Progenitor cell of endocrine pancreas (in vitro differentiated cells): ENCODE measurements at places on chromosomes 6 and 20. TPM values are rescaled to one million over a fixed set of nuclear protein-coding genes. Genes with fewer than 3 reads are reported as not detected.
A peak's percentile ranks its signal among the peaks of the same experiment; 100 is the strongest.

GRCh38 chr20:61505508-61505907 is 253.4 kb downstream of the CDH4 start:
- peaks cover 24% of the 10 kb centered on the region for H3K27me3 ChIP-seq
- H3K4me1 ChIP-seq = peaks cover 3% of the 10 kb centered on the region
- no peaks in the 10 kb centered on the region for H3K36me3 ChIP-seq
- DNase-seq = no peak
- H3K4me3 ChIP-seq = no peak overlapping the region

DNA sequence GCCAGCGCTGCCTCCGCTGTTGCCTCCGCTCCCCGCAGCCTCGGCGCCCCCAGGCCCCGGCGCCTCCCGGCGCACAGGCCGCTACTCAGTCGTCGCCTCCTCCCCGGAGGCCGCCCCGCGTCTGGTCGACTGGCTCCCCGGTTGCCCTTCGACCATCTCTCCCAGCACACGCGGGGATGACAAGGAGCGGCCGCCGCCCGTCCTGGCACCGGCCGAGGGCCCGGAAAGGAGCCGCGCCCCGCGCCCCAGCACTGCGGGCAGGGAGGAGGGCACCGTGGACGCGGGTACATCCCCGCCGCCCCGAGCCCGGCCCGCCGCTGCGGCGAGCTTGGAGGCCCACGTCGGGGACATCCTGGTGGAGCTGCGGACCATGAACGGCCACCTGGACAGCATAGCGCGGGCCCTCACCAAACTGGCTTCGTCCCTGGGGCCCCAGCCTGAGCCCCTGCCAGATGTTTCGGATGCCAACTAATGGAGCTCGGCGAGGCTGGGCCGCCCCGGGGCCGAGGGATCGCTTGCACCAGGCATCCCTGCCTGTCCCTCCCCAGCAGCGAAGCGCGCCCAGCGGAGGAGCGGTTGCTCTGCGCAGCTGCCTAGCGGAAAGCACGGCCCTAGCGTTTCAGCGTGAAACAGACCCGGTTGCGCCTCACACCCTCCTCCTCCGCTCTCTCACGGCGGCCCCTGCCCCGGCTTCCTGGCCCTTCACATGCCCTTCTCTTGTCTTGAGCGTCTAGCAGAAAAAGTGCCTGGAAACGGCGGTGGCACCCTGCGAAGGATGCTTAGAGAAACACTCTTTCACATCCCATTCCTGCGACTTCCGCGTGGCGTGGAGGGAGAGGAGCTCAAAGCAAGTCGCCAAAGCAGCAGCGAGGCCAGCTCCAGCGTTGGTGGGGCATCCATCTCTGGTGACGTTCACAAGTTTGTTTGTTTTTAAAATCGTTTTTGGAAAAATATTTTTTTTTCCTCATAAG is 285.8 kb upstream of the SUPT3H start:
- H3K4me1 ChIP-seq = peaks cover 4% of the 10 kb centered on the region
- peak overlapping the region; percentile 28 for H3K4me3 ChIP-seq
- peaks cover 84% of the 10 kb centered on the region for H3K27me3 ChIP-seq
- no peaks in the 10 kb centered on the region for H3K36me3 ChIP-seq

GRCh38 chr20:56689318-56689717 is 60.2 kb downstream of the TFAP2C start:
- no peaks in the 10 kb centered on the region for H3K36me3 ChIP-seq
- no peak overlapping the region for H3K27ac ChIP-seq
- H3K4me1 ChIP-seq = peaks cover 11% of the 10 kb centered on the region
- no peak overlapping the region for H3K4me3 ChIP-seq
- no peak for DNase-seq

- H3K4me1 ChIP-seq = peaks cover 1% of the 10 kb centered on the region
Observed at GRCh38 chr6:29947077-29947980, 5.0 kb downstream of the HLA-A start.

GRCh38 chr20:50439539-50440453 is 70.4 kb upstream of the PTPN1 start:
- peaks cover 13% of the 10 kb centered on the region for H3K27me3 ChIP-seq
- no peak for DNase-seq
- H3K4me3 ChIP-seq = no peak overlapping the region
- H3K4me1 ChIP-seq = peaks cover 7% of the 10 kb centered on the region

- H3K4me1 ChIP-seq = peaks cover 16% of the 10 kb centered on the region
- no peak overlapping the region for H3K4me3 ChIP-seq
Observed at GRCh38 chr6:8181160-8181881, 79.0 kb upstream of the EEF1E1 start.

DNA sequence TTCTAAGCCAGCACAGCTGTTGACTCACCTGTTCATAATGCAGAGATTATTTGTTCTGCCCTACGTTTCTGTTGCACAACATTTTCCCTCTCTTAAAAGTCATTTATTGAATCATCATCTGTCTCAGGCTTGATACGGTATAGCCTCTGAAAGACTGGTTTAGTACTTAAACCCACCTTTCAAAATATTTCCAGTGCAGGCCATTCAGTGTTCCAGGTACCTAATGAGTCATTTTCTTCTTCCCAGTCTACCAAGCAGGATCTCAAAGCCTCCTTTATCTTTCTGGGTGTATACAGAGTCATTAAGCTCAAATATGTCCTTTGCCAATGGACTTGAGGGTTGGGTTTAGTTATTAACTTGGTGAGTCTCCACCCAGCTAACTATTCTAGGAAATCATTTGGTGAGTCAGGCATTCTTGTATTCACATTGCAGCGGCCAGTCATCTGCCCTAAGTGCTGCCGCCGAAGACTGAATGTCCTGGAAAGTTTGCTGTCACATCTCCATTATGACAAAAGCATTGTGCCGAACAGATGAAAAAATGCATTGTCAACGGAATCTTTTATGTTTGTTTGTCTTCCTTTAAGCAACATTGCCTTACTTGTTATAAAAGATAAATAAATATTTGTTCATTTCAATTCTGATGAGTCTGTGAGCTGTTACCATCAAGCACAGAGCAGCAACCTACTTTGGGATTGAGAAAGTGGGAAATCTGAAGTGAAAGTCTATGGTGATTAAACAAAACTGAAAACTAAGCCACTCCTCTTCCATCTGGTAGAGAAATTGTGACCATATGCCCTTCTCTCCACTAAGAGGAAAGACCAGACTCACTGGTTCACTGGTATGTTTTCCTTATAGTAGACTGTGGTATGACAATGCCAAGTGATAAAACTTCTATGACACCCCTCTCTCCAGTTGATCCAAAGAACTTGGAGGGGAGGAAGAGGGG is 14.3 kb upstream of the FAM135A start:
- peaks cover 3% of the 10 kb centered on the region for H3K27me3 ChIP-seq
- H3K27ac ChIP-seq = peak overlapping the region; percentile 93
- peaks cover 24% of the 10 kb centered on the region for H3K4me1 ChIP-seq
- no peak for DNase-seq

GRCh38 chr20:23513164-23513563 is 22.2 kb downstream of the CST8 start:
- DNase-seq = no peak
- H3K4me1 ChIP-seq = peaks cover 2% of the 10 kb centered on the region
- peaks cover 9% of the 10 kb centered on the region for H3K27me3 ChIP-seq
- no peak overlapping the region for H3K27ac ChIP-seq
- no peaks in the 10 kb centered on the region for H3K36me3 ChIP-seq

- peaks cover 78% of the 10 kb centered on the region for H3K27me3 ChIP-seq
- no peaks in the 10 kb centered on the region for H3K36me3 ChIP-seq
- no peak overlapping the region for H3K27ac ChIP-seq
- DNase-seq = no peak
Observed at GRCh38 chr6:46733341-46733801, 1.8 kb downstream of the PLA2G7 start.

GRCh38 chr6:159043251-159043650 is 1.5 kb downstream of the TAGAP start:
- no peak for DNase-seq
- no peak overlapping the region for H3K27ac ChIP-seq
- no peaks in the 10 kb centered on the region for H3K36me3 ChIP-seq
- H3K4me3 ChIP-seq = no peak overlapping the region

GRCh38 chr6:31180500-31180899 is 10.0 kb upstream of the POU5F1 start:
- peaks cover 2% of the 10 kb centered on the region for H3K4me1 ChIP-seq
- peaks cover 8% of the 10 kb centered on the region for H3K27me3 ChIP-seq

DNA sequence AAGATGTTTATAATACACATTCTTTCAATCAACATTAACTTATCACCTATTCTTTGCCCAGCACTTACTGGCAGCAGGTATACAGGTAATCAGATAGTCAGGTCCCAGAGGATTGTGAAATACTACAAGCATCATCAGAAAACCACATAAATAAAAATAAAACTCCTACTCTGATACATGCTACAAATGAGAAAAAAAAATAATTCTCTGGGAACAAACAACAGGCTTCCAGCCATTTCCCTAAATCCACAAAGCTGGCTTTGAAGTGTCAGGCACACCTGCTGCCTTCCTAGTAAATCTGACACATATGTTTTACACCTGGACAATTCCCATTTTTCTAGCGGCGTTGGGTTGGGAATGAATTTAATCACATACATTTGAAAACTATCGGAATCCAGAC is 384.5 kb upstream of the CDH4 start:
- no peak overlapping the region for H3K27ac ChIP-seq
- no peak overlapping the region for H3K4me3 ChIP-seq
- no peak for DNase-seq
- no peaks in the 10 kb centered on the region for H3K36me3 ChIP-seq
- no peaks in the 10 kb centered on the region for H3K4me1 ChIP-seq

DNA sequence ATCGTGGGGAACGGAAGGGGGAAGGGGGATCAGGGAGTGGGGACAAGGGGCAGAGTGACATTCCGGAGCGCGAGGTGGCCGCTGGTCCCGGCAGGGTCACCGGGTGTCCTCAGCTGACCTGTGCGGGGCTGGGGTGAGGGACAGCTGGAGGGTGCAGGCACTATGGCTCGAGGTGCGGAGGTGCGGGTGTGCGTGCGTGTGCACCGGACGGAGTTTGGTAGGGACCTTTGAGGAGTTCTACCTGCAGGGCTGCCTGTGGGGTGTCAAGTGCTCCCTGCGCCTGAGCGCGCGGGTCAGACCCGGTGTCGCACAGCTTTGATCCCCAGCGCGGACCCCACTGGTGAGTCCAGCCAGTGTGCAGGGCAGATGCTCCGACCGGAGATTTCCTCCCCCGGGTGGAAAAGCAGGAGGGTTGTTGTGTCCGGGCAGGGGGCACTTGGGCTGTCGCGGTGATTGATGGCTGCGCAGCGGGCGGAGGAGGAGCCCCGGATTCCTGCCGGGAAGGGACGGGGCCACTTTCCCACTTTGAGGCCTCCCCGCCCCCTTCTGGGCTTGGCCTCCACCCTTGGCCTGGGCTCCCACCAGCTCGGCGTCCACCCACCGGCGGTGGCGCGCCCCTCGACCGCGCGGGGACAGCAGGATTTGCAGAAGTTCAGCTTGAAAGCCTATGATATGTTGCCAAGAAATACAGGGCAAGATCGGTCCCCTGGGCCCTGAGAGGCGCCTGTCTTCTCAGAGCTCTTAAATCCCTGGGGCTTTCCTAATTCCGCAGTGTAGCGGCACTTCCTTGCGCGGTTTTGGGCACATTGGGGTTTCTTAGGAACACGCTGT is 658 bp downstream of the RIN2 start:
- peak overlapping the region; percentile 99 for H3K27ac ChIP-seq
- peaks cover 1% of the 10 kb centered on the region for H3K36me3 ChIP-seq
- peak overlapping the region; percentile 96 for H3K4me3 ChIP-seq

GRCh38 chr20:63160641-63161175 is 55.2 kb downstream of the YTHDF1 start:
- H3K27ac ChIP-seq = no peak overlapping the region
- DNase-seq = no peak
- no peaks in the 10 kb centered on the region for H3K4me1 ChIP-seq
- no peak overlapping the region for H3K4me3 ChIP-seq

GRCh38 chr20:361561-361960 is 14.7 kb downstream of the NRSN2 start:
- peaks cover 5% of the 10 kb centered on the region for H3K27me3 ChIP-seq
- H3K4me3 ChIP-seq = no peak overlapping the region
- H3K4me1 ChIP-seq = peaks cover 22% of the 10 kb centered on the region
- no peak overlapping the region for H3K27ac ChIP-seq
- no peaks in the 10 kb centered on the region for H3K36me3 ChIP-seq

DNA sequence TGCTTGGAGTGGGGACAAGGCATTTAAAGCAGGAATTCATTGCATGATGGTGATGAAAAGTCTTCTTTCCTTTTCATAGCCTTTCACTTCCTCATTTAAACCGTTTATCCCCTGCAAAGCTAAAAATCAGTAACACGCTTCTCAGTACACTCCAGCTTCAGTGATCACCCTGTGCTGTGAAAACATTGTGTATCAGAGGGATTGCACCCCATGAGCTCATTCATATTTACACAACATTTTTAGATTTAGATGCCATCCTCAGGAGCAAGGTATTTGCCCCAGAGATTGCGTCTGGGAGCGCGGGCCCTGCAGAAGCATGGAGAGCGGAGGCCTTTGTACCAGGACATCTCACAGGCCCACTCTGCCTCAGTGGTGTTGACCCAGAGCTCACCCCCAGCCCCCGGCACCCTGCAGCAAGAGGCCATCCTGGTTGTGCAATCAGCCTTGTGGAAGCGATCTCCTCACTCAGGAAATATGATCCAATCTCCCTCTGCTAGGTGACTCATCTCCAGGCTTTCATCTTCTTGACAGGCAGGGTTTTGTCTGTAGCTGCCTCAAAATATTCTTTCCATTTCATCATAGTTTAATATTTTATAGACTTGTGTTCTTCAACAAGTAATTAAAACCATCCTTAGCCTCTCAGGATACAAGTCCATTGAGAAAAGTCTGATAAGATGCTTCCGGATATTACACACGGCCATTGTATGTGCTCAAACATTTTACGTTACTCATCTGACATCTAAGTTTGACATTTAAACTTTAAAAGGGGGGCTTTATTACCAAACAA is 38.9 kb upstream of the THBS2 start:
- H3K4me3 ChIP-seq = no peak overlapping the region
- no peak overlapping the region for H3K27ac ChIP-seq
- no peak for DNase-seq
- no peaks in the 10 kb centered on the region for H3K36me3 ChIP-seq
- peaks cover 3% of the 10 kb centered on the region for H3K27me3 ChIP-seq
- no peaks in the 10 kb centered on the region for H3K4me1 ChIP-seq

DNA sequence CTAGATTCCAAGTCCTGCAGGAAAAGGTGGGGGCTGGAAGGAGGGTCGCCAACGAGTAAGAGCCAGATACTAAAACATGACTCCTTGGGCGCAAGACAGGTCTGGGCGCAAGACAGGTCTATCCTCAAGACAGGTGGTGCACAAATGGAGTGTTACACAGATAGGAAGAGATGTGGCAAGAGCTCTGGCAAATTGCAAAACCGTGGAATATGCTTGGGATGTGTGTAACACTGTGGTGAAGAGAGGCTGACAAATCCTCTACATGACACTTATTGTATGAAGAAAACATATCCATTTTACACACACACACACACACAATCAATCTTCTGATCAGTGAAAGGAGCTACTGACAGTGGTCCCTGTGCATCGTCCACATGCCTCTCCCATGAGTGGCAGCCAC is 77.6 kb downstream of the TBC1D7 start:
- H3K27me3 ChIP-seq = no peaks in the 10 kb centered on the region
- H3K4me1 ChIP-seq = peaks cover 9% of the 10 kb centered on the region
- no peak for DNase-seq
- H3K4me3 ChIP-seq = no peak overlapping the region

SLC17A2 gene
- total RNA-seq = not detected in 2 replicates

RIPOR2 gene
- 2.2 and 4.0 TPM in 2 replicates for total RNA-seq

MUC22 gene
- not detected in 2 replicates for total RNA-seq

PTCRA gene
- total RNA-seq = not detected in 2 replicates

NRSN1 gene
- total RNA-seq = not detected in 2 replicates

PCK1 gene
- not detected in 2 replicates for total RNA-seq

NNAT gene
- total RNA-seq = 79.2 and 87.4 TPM in 2 replicates

DLK2 gene
- total RNA-seq = 0.60 and 0.73 TPM in 2 replicates

MATN4 gene
- 0.20 TPM in 1 of 2 replicates, not detected in the other for total RNA-seq

KCNK15 gene
- 0.22 and 0.27 TPM in 2 replicates for total RNA-seq

DZANK1 gene
- 12.5 and 14.0 TPM in 2 replicates for total RNA-seq

TNFRSF6B gene
- not detected in 2 replicates for total RNA-seq

GGTLC1 gene
- not detected in 2 replicates for total RNA-seq

TMEM217 gene
- 1.4 and 2.5 TPM in 2 replicates for total RNA-seq

TRIM31 gene
- not detected in 2 replicates for total RNA-seq

HSPA12B gene
- not detected in 2 replicates for total RNA-seq

POLR3F gene
- 13.7 and 14.3 TPM in 2 replicates for total RNA-seq
